ELF-1 (cell line): ENCODE measurements at places on chromosomes 12 and 14.

DNA sequence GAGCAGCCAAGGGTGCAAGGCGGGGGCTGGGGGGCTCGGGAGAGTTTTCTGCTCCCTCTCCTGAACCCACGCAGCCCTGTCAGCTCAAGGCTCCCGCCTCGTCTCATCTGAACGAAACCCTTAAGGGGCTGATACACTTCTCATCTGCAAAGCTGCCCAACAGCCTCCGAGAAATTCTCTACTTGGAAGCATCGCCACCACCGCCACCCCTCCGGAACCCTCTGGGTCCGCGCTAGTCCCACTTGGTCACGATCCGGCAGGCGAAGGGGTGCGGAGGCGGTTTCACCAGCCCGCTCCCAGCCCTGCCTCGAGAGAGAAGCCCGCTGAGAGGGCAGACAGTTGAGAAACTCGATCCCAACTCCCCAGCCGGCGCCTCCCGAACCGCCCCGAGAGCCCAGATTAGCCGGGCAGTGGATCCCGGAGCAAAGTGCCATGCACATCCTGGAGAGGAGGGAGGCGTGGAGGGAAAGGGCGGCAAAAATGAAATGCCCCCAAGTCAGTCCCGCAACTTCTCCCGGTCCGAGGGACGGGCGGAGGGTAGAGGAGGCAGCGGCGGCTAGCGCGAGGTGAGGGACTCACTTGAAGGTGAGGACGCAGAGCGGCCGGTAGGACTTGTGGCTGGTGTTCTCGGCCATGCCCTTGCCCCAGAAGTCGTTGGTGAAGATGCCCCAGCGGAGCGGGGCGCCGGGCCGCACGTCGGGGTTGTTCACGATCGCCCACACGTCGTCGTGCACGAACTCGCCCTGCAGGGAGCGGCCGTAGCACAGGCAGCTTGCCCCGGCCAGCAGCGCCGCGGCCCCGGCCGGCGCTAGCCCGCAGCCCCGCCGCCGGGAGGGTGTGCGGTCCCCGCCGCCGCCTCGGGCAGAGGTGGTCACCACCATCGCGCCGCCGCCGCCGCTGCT, 620 bp downstream of the TMTC1 start:
- peak; percentile 68 for DNase-seq

DNA sequence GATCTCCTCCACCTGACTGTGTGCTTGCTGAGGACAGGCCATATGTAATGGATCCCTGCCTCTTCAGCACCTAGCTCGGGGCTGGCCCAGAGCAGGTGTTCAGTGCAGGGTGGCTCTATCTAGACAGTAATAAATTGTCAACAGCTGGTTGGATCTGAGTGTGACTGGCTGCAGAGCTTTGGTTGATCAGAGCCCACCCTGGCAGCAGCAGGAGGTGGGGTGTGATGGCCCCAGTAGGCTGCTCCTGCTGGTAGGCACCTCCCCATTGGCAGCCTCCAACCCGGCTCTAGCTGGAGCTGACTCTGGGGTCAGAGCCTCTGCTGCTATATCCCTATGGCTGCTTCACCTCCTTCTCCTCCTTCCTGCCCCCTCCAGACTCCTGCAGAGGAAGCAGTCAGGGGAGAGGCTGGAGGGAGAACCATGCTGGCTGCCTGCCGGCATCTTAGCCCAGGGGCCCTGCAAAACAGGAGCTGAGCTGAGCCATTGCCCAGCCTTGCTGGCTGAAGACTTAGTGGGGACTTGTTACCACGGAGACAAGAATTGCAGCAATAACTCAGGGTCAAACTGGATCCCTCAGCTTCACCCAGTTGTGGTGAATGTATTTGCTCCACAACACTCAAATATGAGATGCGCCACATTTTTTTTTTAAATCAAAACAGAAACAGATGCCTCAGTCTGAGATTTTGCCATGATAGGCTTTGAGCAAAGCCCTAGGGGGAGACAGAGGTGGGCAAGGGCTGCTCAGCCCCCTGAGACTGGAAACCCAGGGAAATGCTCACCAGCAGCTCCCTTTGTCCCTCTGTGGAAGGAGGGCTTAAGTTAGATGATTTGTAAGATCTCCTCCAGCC, 22.2 kb downstream of the TMEM63C start:
- DNase-seq, result no peak

DNA sequence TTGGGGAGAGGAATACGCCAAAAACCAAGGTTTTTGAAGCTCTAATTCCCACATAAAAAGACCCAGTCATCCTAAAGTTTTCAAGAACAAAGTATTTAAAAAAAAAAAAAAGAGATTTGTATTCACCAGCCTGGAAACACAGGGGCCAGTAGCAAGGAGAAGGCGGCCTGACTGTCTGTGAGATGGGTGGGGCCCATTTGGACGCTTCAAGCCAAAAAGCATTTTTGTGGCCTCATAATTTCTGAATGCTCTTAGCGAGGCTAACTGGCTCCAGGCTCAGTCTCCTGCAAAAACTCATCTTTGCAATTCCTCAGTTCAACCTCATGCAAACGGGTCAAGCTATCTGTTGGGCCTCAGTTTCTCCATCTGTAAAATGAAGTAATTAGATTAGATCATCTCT, 514.1 kb downstream of the MED13L start:
- DNase-seq, result no peak

DNA sequence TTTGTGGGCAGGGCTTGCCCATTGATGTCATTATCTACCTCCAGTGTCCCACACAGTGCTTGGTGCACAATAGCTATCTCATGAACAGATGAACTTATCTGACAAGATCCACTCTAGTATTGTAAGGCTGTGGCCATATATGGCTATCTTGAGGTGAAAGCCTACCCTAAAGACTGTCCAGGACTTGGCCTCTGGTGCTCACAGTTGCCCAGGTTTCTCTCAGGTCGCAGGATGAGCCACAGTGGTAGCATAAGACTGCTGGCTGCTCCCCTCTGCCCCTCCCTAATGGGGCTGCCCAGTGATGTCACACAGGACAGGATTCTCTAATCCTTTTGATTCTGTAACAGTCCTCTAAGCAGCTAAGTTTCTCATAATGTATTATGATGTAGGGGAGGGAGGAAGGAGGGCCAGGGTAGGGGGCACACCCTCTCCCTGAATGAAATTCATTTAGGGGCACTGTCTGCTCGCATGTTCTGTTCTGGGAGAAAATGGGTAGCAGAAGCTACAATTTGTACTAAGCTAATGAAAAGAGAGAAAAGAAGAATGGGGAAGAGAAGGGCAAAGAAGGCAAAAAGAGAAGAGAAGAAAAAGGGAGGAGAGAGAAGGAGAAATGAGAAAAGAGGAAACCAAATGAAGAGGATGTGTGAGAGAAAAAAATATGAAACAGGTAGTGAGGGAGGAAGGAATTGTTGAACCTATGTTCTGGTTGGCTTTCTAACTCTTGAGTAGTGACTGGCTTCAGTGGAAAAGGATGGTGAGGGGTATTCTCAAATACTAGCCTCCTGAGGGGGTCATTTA, 3.4 kb upstream of the PPM1A start:
- DNase-seq, result no peak

DNA sequence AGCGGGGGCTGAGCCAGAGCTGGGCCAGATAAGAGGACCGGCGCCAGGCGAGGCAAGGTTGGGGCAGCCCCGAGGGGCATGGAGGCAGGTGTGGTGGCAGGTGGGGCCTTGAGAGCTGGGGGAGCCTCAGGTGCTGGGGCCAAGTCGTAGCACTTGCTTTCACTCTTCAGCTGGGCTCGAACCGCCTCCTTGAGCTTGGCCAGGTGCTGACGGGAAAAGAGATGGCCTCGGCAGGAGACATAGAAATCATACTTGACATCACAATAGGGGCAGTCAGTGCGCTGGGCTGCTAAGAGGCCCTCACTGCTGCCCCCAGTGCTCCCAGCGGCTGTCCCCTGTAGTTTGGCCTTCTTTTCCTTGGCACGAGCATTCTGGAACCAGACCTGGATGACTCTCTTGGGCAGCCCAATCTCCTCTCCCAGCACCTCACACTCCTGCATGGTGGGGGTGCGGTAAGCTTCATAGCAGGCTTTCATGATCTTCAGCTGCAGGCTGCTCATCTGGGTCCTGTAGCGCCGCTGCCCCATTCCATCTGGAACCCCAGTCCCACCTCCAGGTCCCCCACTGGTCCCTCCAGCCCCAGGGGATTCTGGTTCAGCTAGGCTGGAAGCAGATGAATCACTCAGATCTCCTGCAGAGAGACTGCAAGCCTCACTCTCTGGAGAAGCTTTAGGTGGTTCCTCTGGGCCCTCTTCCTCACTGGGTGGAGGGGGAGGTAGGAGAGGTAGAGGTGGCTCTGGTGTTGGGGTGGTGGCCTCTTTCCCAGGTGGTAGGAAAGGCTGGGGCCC, 28.1 kb downstream of the ZFHX2 start:
- DNase-seq, result no peak

GRCh38 chr14:68627868-68628604, 164.8 kb downstream of the ZFP36L1 start:
- peak; percentile 87 for DNase-seq

DNA sequence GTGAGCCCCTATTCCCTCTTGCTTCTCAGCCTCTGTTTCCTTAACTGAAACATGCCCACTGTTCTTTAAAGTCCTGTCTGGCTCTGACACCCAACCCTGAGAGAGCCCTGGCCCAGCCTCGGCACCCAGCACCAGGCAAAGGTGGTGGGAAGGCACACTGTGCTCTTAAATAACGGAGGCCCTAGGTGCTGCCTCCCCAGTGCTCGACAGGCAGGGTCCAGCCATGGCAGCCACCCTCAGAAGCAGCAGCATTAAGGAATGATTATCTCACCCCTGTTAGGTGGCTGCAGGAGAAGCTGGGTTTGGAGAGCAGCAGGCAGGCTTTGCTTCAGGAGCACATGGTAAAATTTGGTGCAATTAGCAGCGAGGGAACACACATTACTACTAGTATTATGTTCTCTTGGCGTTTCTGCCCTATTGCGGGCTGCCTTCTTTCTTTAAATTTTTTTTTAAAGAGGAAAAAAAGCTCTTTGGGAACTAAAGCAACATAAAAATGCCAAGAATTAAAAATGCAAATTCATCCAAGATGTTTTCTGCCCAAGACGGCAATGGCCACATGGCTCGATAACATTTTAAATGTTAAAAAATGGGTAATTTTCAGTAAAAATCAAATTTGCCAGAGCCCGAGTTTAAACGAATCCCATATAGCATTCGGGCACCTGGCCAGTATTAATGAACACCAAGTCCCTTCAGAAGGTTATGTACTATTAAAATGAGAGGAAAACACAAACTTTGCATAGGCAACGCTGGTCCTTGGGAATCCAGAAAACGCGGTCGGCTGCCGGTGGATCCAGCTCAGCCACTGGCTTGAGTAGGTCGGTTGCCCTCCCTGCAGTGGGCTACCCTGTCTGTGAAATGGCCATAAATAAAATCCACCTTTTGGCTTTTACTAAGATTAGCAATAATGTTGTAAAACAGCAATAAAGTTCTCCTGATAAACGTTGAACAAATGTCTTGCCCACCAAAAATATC, 152.2 kb downstream of the BCL11B start:
- DNase-seq, result no peak

DNA sequence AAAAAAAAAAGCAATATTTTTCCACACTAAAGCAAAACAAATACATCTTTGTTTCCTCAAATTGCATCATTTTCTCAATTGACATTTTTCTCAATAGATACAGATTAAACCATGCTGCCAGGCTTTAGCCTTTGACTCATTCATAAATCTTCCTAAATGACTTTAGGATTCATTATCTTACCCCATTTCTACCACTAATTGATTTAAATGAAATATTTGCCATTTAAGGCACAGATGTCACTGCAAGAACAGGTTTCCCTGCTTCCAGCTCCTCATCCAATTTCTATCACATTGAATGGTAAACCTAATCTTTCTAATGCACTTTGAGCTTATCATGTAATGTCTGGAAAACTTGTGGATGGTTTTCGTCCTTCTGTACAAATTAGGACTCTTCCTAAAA, 298.7 kb downstream of the RPL10L start:
- DNase-seq, result no peak
